ENCODE measurements at places on chromosomes 1 and 21.
A peak's percentile ranks its signal among the peaks of the same experiment; 100 is the strongest.

- no peak for DNase-seq
Measured at GRCh38 chr1:109971559-109971958, 13.0 kb upstream of the AHCYL1 start.

GRCh38 chr1:46199233-46199749 lies 1.1 kb upstream of the POMGNT1 start:
- DNase-seq, result no peak

DNA sequence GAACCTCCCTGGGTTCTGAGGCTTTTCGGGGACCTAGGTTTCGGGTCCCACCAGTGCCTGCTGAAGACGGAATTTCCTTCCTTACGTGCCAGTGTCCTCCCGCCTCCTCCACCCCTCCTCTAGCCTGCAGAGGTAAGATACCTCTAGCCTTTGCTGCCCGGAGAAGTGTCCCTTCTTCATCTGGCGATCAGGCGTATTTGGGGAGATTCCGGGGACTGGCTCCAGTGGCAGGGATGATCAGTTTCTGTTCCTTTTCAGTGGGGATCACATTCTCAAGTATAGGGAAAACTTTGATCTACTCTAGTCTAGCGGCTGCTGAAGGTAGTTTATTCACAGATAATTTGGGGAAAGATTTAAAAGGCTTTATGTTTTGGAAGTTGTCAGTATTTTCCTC lies 674 bp downstream of the CEP350 start:
- DNase-seq, result no peak

- no peak for DNase-seq
Measured at GRCh38 chr1:170853302-170853701, 82.0 kb upstream of the MROH9 start.

DNA sequence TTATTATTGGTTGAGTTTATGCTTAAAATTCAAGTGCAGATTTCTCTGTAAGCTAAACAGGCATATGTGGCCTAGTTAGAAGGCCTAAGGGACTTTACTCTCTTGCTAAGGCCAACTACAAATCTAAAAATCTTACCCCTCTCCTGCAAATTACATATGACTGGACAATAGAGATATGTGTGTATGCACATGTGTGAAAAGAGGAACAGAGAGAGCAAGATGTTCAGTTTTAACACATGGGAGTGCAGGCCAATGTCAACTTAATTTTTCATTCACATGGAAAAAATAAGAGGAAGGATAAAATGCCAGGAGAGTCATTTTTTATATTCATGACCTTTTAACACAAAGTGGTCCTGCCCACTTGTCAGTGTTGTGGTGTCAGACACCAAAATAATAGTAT lies 8.5 kb downstream of the OR10K2 start:
- DNase-seq, result no peak

DNA sequence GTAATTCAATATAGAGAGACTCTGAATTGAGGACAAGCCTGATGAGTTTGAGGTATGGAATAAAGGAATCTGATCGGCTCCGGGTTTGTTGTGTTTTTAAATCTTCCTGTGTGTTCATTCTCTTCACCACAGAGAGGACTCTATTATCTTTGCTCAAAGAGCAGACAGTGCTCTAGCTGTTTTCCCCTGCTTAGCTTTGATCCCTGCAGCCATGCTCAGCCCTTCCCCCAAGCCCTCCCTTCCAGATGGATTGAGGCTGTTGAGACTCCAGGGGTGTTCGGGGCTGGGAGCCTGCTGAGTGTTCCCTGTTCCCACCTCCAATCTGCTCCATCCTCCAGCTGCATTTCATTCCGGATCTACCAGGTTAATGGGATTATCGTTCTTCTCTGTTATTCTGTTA lies 74.2 kb upstream of the CXADR start:
- peak; percentile 33 for DNase-seq

- DNase-seq, result no peak
Measured at GRCh38 chr1:219782311-219782710, 146.0 kb downstream of the SLC30A10 start.

DNA sequence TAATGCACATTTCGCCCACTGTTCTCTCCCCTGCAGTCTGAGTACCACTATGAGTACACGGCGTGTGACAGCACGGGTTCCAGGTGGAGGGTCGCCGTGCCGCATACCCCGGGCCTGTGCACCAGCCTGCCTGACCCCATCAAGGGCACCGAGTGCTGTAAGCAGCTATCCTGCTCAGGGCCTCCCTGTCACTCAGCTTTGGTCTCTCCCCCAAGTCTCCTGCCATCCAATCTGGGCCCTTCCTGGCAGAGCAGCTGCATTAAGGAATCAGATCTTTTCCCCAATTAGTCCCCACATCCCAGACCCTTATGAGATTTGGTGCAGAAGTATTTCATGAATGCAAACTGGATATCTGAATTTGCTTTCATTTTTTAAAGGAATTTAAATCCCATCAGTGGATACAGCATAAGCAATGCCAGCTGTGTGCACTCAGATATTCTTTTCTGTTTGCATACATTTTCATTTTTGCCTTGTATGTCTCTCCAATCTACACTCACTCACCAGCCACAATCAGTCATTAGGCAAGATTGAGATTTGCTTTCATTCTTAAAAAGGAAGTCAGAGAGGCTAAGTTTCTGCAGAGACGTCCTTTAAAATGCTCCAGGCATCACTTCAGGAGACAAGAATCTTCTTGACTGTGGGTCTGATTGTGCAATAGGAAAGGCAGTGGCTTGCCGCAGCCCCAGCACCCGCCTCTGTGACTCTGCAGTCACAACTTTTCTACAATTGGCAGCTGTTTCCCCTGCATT lies 48.1 kb downstream of the ELAPOR1 start:
- no peak for DNase-seq

DNA sequence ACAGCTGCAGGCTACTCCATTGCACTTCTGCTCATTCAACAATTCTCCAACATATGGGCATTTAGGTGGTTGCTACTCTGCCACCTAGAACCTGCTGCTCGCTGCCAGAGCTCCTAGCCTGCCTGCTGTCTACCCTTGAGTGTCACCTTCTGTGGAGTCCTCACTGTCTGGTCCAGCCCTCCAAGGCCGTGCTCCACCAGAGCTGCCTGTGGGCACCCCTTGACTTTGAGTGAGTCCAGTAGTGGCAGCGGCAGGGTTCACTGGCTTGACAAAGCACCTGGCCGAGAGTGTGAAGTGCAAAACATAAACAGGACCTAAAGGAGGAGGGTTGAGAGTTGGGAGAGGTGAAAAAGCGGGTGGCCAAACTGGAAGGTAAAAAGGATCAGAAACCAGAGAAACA lies 120.3 kb upstream of the DNAH14 start:
- DNase-seq, result no peak

DNA sequence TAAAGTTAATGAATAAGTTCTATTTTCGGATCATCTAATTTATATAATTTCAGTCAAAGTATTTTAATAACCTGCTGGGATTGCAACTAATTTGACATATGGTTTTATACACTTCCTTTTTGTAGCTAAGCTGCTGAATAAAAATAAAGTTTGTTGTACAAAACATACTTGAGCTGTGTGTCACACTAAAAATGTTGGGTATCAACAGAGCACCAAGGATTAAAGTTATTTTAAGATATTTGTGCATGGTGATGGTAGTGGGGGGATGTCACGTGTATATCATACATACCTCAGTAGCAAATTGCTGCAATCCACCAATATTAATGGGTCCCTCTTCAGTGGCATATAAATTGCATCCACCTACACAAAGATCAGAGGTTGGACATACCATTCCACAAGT lies 199.6 kb downstream of the DPYD start:
- no peak for DNase-seq

DNA sequence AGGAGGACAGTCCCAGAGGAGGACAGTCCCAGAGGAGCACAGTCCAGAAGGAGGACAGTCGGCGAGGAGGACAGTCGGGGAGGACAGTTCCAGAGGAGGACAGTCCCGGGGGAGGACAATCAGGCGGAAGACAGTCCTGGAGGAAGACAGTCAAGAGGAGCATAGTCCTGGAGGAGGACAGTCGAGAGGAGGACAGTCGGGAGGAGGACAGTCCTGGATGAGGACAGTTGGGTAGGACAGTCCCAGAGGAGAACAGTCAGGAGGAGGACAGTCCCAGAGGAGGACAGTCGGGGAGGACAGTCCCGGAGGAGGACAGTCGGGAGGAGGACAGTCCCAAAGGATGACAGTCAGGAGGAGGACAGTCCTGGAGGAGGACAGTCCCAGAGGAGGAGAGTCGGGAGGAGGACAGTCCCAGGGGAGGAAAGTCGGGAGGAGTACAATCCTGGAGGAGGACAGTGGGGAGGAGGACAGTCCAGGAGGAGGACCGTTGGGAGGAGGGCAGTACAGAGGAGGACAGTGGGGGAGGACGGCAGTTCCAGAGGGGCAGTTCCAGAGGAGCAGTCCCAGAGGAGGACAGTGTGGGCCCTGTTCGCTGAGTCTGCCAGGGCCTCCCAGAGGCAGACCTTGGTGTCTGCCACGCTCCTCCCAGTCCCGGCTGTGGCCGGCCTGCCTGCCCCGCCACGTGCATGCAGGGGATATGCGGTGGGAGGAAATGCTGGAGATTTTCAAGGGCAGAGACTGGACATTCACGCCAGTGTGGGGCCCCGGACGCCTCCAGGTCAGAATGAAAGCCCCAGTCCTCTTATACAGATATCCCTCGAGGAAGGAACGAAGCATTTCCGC lies 183.8 kb upstream of the ARHGEF16 start:
- no peak for DNase-seq

- no peak for DNase-seq
Measured at GRCh38 chr1:109816175-109816811, 52.6 kb upstream of the EPS8L3 start.

GRCh38 chr1:65581119-65581518 lies 160.7 kb downstream of the LEPR start:
- DNase-seq, result no peak

GRCh38 chr1:247906504-247907047 lies 11.2 kb downstream of the OR2W3 start:
- DNase-seq, result no peak

- no peak for DNase-seq
Measured at GRCh38 chr21:19603011-19603593, 1199.5 kb upstream of the TMPRSS15 start.

- no peak for DNase-seq
Measured at GRCh38 chr1:180066150-180066549, 88.5 kb upstream of the QSOX1 start.

DNA sequence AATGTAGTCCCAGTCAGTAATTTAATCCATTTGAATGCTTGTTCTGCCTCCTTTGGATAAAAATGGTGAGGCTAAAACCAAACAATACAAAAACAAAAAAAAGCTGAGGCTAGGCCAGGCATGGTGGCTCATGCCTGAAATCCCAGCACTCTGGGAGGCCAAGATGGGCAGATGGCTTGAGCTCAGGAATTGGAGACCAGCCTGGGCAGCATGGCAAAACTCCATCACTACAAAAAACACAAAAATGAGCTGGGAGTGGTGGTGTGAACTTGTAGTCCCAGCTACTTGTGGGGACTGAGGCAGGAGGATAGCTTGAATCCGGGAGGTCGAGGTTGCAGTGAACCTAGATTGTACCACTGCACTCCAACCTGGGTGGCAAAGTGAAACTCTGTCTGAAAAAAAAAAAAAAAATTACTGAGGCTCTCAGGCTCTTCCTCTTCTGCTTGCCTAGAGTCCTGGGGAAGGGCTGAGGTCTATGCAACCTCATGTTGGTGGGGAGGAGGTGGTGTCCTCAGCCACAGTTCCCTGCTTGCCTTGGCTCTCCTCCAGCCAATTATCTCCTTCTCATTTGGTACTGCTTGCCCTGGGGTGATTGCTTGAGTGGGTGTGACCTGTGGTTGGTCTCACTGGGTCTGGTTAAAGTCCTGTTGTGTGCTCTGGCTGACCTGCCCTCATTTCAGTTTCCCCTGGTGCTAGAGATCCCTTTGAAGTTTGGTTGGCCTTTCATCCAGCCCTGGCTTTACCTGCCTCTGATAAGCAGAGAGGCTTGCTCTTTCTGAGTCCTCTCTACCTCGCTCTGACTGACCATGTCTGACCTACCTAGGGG lies 20.9 kb downstream of the S1PR1 start:
- no peak for DNase-seq

GRCh38 chr1:76238094-76238628 lies 163.6 kb downstream of the ST6GALNAC3 start:
- no peak for DNase-seq

GRCh38 chr1:151638812-151639211 lies 27.0 kb downstream of the SNX27 start:
- DNase-seq, result no peak

DNA sequence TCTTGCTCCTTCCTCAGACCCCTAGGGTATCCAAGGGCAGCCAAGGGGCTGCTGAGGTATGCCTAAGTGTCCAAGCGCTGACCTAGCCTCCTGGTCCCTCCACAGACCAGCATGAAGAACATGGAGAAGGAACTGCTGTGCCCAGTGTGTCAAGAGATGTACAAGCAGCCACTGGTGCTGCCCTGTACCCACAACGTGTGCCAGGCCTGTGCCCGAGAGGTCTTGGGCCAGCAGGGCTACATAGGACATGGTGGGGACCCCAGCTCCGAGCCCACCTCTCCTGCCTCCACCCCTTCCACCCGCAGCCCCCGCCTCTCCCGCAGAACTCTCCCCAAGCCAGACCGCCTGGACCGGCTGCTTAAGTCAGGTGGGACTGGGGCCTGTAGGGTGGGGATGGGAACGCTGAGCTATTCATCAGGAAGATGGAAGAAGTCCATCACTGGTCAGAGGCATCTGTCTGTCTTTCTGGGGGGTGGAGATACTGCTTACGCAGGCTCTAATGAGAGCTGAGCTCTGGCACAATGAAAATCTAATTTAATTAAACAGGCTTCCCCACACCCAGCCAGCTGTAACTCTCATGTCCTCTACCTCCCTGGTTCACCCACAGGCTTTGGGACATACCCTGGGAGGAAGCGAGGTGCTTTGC lies 1.8 kb downstream of the TRIM46 start:
- DNase-seq, result no peak

GRCh38 chr1:210685295-210685650 lies 356.6 kb downstream of the HHAT start:
- no peak for DNase-seq

GRCh38 chr1:86487131-86487810 lies 18.5 kb downstream of the CLCA1 start:
- DNase-seq, result no peak

- no peak for DNase-seq
Measured at GRCh38 chr1:239274242-239274830, 112.0 kb upstream of the CHRM3 start.

- no peak for DNase-seq
Measured at GRCh38 chr21:29193901-29194300, 63.5 kb downstream of the MAP3K7CL start.

DNA sequence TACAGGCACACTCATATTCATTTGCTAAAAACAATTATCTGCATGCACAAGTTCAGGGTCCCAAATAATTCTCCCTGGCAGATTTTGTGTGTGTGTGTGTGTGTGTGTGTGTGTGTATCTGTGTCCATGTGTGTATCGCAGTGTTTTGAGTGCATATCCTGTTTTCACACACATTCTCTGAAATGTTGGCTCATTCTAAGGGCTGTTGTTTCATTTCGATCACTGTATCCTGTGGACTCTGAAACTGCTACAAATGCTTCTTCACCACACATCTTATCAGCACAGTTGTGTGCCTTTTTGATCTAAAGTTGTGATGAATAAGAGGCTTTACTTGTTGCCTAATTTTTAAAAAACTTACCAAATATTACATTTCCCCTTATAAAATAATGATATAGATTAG lies 34.6 kb downstream of the NR5A2 start:
- no peak for DNase-seq

Data from nephron progenitor cell (in vitro differentiated cells).